ENCODE measurements at places on chromosomes 11 and 22.

DNA sequence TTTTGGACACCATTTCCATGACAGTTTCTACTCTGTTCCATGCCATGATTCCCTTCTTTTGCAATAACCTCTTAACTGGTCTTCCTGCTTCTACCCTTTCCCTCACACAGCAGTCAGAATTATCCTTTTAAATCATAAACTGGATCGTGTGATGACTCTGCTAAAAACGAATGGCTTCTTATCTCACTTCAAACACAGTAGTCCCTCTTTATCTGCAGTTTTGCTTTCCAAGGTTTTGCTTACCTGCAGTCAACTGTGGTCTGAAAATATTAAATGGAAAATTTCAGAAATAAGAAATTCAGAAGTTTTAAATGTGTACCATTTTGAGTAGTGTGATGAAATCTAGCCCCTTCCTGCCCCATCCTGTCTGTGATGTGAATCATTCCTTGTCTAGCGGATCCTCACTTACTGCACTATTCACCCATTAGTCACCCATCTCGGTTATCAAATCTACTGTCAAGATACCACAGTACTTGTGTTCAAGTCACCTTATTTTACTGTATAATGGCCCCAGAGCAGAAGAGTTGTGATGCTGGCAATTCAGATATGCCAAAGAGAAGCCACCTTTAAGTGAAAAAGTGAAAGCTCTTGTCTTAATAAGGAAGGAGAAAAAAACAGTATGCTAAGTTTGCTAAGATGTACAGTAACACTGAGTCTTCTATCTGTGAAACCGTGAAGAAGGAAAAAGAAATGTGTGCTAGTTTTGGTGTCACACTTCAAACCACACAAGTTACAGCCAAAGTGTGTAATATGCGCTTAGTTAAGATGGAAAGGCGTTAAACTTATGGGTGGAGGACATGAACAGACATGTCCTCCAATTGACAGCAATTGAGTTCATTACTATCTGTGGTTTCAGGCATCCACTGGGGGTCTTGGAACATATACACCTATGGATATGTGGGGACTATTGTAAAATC is 283.0 kb downstream of the DDX10 start:
- H3K4me3 ChIP-seq: no peak overlapping the region
- DNase-seq: no peak
- H3K4me1 ChIP-seq: no peaks in the 10 kb centered on the region
- no peak overlapping the region for H3K27ac ChIP-seq

DNA sequence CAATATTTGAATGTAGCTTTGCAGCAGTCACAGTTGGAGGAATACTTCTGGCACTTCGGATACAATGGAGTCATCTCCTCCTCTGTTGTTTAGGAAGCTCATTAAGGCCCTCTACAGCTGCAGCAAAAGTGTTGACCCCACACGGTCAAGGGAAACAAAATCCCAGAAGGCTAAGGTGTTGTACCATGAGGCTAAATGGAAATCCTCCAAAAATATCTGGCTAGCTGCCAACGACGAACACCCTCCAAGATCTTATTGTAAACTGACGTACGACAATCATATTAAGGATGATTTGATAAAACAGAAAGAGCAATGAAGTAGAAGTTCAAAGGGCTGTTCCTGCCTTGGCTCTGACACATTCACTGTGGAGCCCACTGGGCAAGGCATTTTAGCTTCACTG is 4.0 kb downstream of the POGLUT3 start:
- no peak overlapping the region for H3K4me3 ChIP-seq
- no peaks in the 10 kb centered on the region for H3K27me3 ChIP-seq
- no peak for DNase-seq
- peaks cover 17% of the 10 kb centered on the region for H3K4me1 ChIP-seq
- peaks cover 9% of the 10 kb centered on the region for H3K36me3 ChIP-seq

DNA sequence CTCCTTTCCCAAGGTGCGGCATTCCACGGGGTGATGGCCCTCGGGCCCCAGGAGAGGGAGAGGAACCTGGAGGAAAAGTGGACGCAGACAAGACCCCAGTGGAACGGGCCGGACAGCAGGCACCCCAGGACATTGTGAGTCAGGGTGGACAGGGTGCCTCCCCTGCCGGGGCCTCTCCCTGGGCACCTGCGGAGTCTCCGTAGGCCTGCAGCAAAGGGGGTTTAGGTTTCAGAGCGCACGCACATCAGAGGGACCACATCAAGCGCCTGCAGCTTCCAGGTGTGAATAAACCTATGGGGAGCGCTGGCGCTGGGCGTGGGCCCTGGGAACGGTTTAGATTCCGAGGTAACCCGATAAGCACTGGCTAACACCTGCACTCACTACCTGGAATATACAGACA is 22.7 kb upstream of the FGF19 start:
- H3K27me3 ChIP-seq: peaks cover 32% of the 10 kb centered on the region
- no peaks in the 10 kb centered on the region for H3K36me3 ChIP-seq
- H3K27ac ChIP-seq: no peak overlapping the region

- DNase-seq: no peak
- no peaks in the 10 kb centered on the region for H3K36me3 ChIP-seq
- no peak overlapping the region for H3K27ac ChIP-seq
- H3K27me3 ChIP-seq: peaks cover 42% of the 10 kb centered on the region
- peaks cover 14% of the 10 kb centered on the region for H3K4me1 ChIP-seq
These were observed 72.7 kb upstream of the TTC12 start for GRCh38 chr11:113241636-113242054.

GRCh38 chr11:65225279-65226102 is 36.3 kb upstream of the POLA2 start:
- peaks cover 43% of the 10 kb centered on the region for H3K27me3 ChIP-seq
- H3K36me3 ChIP-seq: no peaks in the 10 kb centered on the region
- no peak overlapping the region for H3K27ac ChIP-seq
- DNase-seq: peak; percentile 48
- peak overlapping the region; percentile 82 for H3K4me3 ChIP-seq

- no peak overlapping the region for H3K4me3 ChIP-seq
- H3K27me3 ChIP-seq: no peaks in the 10 kb centered on the region
- no peak for DNase-seq
These were observed 14.1 kb upstream of the GAS2L1 start for GRCh38 chr22:29292379-29292778.

DNA sequence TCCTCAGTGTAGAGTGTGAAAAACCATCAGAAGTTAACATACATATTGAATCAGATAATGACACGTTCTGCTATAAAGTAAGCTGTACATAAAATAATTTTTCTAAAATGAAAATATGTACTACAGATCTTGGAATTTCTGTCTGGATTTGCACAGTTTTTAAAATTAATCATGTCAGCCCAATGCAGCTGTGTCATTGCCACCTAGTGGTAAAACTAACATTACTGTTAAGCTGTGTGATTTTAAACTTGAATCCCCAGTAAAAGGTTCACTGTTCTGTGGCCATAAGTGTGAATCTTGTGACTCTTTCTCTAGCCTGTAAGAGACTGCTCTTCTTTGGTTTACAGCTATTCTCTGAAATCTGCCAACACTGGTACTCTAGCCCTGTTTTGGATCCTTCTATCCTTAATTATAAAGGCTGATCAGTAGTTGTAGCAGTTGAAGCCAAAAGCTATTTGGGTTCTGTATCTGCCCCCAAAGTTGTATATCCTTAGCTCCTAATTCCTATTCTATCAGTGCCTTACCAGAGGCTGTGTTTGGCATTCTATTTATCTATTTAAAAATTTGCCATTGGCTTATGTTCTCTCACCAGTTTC is 4.0 kb downstream of the JRKL start:
- H3K36me3 ChIP-seq: peaks cover 14% of the 10 kb centered on the region
- H3K27ac ChIP-seq: no peak overlapping the region
- DNase-seq: no peak
- peaks cover 24% of the 10 kb centered on the region for H3K4me1 ChIP-seq
- H3K4me3 ChIP-seq: no peak overlapping the region

DNA sequence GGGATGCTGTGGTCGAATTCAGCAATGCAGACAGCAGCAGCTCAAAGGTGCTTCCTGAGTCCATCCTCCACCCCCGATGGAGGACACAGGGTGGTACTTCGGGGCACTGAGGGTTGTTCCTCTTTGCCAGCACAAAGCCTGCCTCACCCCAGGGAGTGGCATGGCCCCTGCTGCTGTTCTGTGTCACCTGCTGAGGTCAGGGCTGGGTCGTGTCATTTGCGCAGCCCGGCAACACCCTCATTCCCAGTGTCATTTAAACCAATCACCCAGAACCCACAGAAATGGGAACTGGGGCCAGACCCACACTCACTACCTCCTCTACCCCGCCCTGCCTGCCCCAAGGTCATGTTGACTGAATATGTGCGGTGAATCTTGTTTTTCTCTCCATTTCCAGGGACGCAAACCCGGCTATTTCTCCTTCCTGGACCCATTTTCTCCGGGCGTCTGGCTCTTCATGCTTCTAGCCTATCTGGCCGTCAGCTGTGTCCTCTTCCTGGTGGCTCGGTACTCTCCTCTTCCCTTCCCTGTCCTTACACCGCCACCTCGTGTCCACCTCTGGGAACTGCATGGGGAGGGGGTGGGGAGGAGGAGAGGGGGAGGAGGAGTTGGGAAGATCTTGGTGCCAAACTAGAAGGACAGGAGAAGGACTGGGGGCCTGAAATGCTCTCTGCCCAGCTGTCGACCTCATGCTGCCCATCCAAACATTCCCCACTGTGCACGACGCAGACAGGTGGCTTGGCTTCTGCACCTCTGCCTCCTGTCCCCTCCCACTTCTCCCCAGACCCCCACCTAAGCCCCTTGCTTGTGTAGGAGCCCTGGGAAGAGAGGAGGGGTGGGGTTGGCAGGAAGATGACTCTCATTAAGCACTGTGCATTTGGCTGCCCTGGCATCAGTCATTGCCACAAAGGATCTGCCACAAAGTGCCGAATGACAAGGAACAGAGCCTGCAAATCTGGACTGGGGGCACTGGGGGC is 71.2 kb upstream of the TBCEL start:
- peaks cover 3% of the 10 kb centered on the region for H3K27me3 ChIP-seq
- H3K36me3 ChIP-seq: no peaks in the 10 kb centered on the region
- peaks cover 8% of the 10 kb centered on the region for H3K4me1 ChIP-seq
- H3K27ac ChIP-seq: no peak overlapping the region
- peak; percentile 21 for DNase-seq

DNA sequence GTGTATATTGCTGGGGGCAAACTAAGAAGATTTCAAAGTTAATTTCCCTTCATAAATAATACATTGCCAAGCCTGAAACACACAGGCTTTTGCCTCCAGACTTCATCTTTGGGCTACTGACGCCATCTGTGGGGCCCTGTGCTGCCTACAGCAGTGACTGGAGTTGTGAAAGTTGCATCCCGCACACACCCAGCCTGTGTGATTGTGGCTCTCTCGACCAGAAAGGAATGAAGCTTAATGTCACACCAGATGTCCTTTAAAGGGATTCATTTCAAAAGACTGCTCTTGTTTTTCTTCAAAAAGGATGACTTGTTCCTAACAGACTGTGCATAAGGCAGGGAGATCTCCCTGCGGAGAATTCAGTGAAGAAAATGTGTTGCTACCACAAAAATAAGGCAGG is 210.5 kb downstream of the FAM181B start:
- no peaks in the 10 kb centered on the region for H3K36me3 ChIP-seq
- H3K4me1 ChIP-seq: no peaks in the 10 kb centered on the region
- no peak overlapping the region for H3K4me3 ChIP-seq

DNA sequence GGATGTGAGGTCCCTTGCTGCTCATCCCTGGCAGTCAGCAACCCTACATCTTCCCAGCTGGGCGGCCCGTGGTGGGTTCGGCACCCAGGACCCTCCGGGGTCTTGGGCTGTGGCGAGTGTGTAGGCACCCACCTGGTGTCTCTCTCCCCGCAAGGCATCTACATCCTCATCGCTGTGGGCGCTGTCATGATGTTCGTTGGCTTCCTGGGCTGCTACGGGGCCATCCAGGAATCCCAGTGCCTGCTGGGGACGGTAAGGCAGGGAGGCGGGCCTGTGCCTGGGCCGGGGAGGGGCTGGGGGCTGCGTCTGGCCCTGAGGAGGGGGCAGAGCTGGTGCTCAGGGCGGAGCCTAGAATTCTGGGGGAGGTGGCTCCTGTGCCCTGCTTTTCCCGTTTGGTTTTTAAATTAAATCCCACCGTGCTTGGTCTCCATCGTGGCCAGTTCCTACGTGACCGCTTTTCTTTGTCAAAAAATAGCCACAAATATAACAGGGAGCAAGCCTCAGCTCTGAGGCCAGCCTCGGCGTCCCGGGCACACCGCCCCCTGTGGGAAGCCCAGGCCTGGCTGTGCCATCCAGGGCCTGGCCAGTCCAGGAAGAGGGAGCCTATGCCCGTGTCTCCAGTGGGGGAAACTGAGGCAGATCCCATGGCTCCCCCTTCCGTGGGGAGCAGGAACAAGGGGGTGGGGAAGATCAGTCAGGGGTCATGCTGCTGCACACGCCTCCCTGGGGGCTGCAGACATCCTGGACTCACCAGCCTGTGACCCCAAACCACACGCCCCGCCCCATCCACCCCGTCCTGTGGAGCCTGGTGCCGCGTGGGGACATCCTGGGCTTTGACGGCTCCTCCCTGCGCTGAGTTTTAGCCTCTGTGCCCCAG is 6.4 kb upstream of the TSSC4 start:
- peaks cover 9% of the 10 kb centered on the region for H3K36me3 ChIP-seq
- H3K27ac ChIP-seq: no peak overlapping the region
- no peaks in the 10 kb centered on the region for H3K27me3 ChIP-seq
- H3K4me3 ChIP-seq: no peak overlapping the region

- peak overlapping the region; percentile 11 for H3K4me3 ChIP-seq
- H3K27me3 ChIP-seq: peaks cover 61% of the 10 kb centered on the region
- DNase-seq: no peak
- H3K4me1 ChIP-seq: no peaks in the 10 kb centered on the region
- no peak overlapping the region for H3K27ac ChIP-seq
These were observed 1.7 kb upstream of the SCUBE2 start for GRCh38 chr11:9092853-9093778.

GRCh38 chr22:26968859-26969523 is 311.6 kb downstream of the MIAT start:
- no peak for DNase-seq
- H3K27ac ChIP-seq: no peak overlapping the region
- H3K4me3 ChIP-seq: no peak overlapping the region
- no peaks in the 10 kb centered on the region for H3K27me3 ChIP-seq
- H3K4me1 ChIP-seq: no peaks in the 10 kb centered on the region

DNA sequence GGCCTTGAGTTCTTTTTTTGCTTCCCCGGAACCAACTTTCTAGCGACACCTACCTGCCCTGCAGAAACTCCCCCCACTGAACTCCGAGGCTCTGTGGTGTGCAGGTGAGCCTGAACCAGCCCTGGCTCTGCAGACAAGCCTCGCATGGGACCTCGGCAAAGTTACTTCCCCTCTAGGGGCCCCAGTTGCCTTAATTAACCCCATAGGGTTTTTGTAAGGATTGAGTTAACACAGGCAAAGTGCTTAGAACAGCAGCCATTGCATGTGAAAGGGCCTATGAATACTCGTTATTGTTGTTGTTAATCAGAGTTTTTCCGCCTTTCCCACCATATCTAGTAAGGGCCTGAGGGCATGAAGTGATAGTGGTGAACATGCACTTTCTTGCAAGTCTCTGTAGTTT is 12.6 kb upstream of the SYT13 start:
- H3K27me3 ChIP-seq: peaks cover 5% of the 10 kb centered on the region
- no peaks in the 10 kb centered on the region for H3K4me1 ChIP-seq
- no peak overlapping the region for H3K27ac ChIP-seq
- no peak overlapping the region for H3K4me3 ChIP-seq
- H3K36me3 ChIP-seq: no peaks in the 10 kb centered on the region
- no peak for DNase-seq

GRCh38 chr11:73999581-74000306 is 9.1 kb downstream of the UCP3 start:
- no peak for DNase-seq
- H3K4me3 ChIP-seq: no peak overlapping the region
- H3K27me3 ChIP-seq: no peaks in the 10 kb centered on the region
- peaks cover 34% of the 10 kb centered on the region for H3K36me3 ChIP-seq

- H3K4me3 ChIP-seq: no peak overlapping the region
- no peaks in the 10 kb centered on the region for H3K27me3 ChIP-seq
- no peak overlapping the region for H3K27ac ChIP-seq
- H3K4me1 ChIP-seq: peaks cover 17% of the 10 kb centered on the region
- H3K36me3 ChIP-seq: peaks cover 56% of the 10 kb centered on the region
These were observed 104.8 kb downstream of the MICAL2 start for GRCh38 chr11:12215181-12215593.
